ENCODE measurements at places on chromosomes 5 and 9.

- DNase-seq, result peak; percentile 20
Observed at GRCh38 chr5:77972469-77973252, 196.5 kb upstream of the TBCA start.

GRCh38 chr5:35598707-35599370 lies 18.8 kb upstream of the SPEF2 start:
- no peak for DNase-seq

DNA sequence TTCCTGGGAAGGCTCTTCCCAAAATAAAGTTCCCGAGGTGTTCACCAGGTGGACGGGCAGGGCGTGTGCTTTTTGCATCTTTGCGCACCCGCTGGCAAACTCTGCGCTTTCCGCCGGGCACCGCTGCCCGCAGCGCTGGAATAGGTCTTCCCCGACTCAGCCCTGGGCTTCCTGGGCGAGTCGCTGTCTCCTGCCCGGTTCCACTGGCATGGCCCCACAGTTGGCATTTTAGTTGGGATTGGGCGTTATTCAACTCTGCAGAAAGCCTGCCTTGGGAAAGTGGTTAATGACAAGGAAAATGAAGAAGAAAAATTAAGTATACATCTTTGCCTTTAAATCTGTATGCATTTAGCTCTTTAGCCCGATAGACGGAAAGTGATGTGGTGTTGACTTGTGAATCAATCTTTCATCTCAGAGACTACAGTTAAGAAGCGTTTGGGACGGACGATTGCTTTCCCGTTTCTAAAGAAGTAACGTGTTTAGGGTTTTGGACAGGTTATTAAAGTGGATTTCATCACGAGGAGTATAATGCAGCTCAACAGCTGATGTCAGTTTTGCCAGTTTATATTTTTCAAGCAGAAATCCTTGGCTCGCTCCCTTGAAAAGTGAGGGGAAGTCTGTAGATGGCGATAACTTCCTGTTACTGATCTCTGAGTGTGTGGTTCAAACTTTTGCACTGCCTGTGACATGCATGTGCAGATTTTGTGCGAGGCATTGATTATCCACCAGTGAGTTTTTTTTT lies 946 bp downstream of the ADCY2 start:
- DNase-seq, result no peak

DNA sequence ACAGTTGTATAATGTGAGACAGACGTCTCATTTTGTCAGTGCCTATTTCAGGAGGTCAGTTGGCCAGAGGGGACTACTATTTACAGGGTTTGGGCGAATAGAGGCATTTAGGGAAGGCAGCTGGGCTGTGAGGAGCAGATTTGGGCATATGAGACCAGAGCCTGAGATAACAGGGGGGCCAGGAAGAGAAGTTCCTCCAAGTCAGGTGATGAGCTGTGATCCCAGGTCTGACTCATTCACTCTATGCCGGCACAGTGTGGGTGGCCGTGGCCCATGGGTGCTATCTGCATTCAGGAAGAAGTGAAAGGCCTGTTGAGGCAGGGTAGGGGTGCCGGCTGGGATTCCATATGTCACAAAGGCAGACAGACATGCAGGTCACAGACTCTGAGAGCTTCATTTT lies 142.8 kb downstream of the PDZD2 start:
- DNase-seq, result no peak

DNA sequence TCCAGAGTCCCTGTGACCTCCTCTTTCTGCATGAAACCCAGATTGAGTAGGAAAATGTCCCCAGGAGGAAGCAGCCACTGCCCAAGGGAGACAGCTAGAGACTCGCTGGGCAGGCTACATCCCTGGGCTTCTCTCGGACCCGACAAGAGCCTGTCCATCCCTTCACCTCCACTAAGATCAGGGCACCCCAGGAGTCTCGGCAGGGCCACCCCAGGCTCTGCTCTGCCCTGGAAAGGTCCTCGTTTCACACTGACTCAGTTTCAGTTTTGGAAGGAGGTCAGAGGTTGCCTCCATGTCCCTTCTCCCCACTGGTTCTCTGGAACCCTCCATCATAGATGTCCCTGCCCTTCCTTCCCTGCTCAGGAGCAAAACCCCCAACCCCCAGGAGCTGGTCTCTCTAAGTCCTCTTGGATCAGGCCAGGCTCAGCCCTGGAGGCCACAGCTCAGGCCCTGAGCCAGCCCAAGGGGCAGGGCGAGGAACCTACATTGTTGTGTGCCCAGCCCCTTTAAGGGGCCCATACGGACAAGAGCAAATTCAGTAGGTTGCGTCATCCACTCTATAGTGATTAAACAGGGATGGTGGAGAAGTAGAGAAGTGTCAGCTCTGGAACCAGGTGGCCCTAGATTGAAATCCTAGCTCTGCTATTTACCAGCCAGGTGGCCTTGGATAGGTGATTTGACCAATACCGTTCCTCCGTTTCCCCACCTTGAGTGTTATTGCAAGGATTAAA lies 37.4 kb downstream of the C9orf50 start:
- no peak for DNase-seq

- DNase-seq, result no peak
Observed at GRCh38 chr5:551406-551805, 27.2 kb upstream of the SLC9A3 start.

DNA sequence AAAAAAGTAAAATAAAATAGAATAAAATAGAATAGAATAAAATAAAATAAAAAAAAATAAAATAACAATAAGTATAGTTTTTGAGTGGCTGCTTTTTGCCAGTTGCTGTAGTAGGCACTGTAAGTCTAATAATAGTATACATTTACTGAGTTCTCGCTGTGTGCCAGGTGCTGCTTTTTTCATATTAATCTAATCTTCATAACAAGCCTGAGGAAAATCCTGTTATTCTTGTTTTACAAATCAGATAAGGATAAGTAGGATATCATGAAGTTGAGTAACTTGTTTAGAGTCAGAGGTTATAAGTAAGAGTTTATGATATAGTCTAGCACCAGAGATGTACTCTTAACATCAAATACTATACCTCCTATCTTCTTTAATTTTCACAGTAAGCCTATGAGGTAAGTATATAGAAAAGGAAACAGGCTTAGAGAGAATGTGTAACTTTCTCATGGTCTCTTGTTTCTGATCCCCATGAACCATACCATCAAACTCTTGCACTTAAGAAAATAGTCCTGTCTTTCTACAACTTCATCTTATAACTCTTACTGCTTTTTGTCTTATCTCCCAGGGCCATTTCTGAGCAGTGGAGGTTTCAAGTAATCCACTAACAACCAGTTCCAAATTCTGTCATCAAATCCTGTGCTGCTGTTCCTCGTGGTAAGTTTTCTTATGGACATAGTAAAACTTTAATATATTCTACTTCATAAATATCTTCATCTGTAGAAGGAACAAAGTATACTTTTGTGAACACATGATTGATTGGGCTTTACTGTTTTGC lies 18.7 kb downstream of the RMI1 start:
- DNase-seq, result no peak

DNA sequence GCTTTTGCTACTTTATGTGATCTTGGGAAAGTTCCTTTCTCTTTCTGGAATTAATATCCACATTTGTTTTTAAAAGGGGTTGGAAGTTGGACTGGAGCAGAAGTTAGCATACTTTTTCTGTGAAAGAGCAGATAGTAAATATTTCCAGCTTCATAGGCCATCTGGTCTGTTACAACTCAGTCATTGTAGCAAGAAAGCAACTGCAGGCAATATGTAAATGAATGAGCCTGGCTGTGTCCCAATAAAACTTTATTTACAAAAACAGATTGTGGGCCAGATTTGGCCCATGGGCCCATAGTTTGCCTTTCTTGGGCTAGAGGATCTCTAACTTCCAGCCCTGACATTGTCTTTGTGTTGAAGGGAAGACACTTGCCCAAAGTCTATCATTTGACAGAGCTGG lies 104.4 kb downstream of the ACTL7B start:
- peak; percentile 14 for DNase-seq

DNA sequence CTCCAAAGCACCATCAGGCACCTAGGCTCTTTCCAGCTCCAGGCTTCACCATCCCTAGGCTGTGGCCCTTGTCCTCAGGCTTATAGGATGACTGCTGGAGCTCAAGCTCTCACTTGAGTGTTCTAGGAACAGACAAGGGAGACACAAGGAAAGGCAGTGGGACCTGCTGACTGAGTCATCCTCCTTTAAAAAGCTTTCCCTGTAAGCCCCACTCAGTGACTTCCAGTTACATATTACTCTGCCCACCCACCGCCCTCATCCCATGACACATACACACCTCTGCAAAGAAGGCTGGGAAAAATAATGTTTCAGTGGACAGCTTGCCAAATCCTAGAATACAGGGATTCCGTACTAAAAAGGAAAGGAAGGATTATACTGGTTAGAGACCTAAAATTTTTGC lies 154.2 kb upstream of the ZNF366 start:
- peak; percentile 66 for DNase-seq

- peak; percentile 47 for DNase-seq
Observed at GRCh38 chr9:137294091-137294680, 7.9 kb downstream of the NRARP start.

GRCh38 chr5:150309101-150309885 lies 6.6 kb upstream of the ARSI start:
- no peak for DNase-seq

GRCh38 chr5:141051521-141051866 lies 320 bp downstream of the PCDHB1 start:
- DNase-seq, result no peak

DNA sequence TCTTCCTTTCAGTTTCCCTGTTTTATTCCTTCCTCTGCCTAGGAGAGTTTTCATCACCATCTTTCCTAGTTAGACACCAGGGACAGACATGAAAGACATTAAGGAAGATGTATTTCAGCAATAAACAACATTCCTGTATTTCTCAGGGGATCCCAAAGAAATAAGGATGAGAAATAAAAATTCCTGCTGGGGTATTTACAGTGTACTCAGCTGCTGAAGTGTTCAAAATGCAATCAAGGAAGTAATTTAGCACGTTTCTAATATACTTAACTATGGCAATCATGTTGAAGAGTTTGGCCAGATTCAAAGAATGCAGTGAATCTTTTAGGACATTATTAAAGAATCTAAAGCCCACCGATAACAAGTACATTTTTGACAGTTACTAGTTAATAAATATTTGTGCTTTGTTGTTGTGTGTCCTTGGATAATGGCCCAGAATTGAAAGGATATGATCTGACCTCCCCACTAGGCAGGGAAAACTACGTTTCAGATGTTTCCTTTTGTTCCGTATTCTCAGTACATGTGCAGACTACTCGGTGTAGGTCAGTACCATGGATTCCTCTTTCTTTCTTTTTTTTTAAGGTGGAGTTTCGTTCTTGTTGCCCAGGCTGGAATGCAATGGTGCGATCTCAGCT lies 46.8 kb downstream of the INIP start:
- no peak for DNase-seq

DNA sequence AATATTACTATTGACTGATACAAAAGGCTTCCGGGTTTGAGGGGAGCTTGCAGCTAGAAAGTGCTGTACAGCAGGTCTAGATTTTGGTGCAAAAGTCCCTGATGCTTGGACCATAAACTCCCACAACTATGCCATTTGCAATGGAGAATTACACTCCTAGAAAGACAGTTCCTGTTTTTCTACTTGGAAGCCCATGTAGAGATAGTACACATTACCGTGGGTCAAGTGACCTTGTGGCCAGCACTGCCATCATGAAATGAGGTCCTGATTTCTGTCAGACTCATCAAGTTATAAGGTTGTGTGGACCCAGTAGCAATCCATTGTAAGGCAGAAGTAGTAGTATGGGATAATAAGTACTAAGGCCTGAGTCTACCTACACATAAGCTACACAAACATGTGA lies 42.8 kb upstream of the TNFSF8 start:
- no peak for DNase-seq

GRCh38 chr5:170273968-170274710 lies 23.4 kb downstream of the LCP2 start:
- DNase-seq, result no peak

DNA sequence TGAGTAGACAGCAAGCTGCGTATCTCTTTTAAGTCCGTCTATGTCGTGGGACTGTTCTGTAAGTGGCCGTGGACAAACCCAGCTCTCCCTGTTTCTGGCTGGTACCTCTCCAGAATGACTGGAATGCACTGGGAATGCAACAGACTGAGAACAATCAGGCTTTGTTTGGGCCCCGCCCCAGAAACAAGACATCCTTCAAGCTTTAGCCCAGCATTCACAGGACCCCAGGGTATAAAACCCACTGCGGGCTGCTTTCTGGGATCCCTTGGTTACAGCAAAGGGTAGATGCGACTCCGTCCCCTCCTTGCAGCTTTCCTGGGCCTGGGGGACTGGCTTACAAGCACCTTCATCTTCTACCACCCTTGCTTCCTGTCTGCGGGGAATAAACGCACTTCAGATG lies 45.6 kb upstream of the SPTLC1 start:
- no peak for DNase-seq

- peak; percentile 81 for DNase-seq
Observed at GRCh38 chr5:73028991-73029595, 73.3 kb downstream of the FCHO2 start.

DNA sequence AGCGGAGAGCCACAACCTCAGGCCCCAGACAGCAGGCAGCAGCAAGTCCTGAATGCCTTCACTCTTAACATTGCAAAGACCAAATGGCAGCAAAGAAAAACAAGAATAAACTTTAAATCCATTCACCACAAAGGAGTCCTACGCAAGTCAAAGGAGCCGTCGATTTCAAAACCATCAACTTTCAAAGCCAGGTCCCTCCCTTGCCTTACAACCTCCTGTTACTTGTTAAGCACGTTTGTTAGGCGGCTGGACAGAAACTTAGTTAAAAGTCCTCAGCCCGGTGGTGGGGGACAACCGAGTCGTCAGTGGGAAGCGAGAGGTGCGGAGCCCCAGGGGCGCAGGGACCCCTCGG lies 938 bp downstream of the LPAR1 start:
- DNase-seq, result peak; percentile 40

- no peak for DNase-seq
Observed at GRCh38 chr5:165015126-165015525, 1509.7 kb downstream of the MAT2B start.

DNA sequence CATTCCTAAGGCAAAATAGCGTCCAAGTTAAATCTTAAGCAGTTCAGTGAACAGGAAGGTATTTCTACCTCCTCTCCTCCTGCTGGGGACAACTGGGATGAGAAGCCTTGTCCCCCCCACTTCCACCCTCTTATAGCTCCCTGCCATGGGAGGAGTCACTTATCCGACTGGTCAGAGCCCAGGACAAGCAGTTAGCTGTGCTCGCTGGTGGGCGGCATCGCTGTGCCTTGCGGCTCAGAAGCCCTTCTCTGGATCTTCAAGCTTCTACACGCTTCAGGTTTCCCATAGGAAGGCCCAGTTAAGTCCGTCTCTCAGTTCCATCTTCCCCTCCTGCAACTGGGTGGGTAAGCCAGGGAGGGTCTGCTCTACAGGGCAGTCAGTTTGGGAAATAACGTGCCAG lies 77.2 kb downstream of the PAX5 start:
- no peak for DNase-seq

DNA sequence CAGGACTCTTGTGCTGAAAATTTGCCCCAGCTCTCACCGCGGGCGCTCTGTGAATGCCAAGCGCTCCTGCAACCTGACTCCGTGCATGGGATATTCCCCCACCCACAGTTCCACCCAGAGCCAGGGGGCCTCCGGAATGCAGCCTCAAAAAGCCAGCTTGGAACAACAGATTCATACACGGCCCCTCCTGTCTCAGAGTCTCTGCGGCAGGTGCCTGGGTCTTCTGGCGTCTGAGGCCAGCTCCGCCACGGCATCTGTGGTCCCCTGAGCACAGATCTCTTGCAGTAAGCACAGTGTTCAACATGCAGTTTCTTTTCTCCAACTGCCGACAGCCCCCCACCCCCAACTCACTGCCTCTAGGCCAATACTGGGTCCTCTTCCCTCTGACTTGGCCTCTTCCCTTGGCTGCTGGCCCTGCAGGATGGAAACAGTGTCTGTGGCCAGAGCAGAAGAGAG lies 355.7 kb upstream of the IRX2 start:
- no peak for DNase-seq

- peak; percentile 52 for DNase-seq
Observed at GRCh38 chr5:125142458-125142857, 396.0 kb upstream of the ZNF608 start.

Data from fibroblast of skin of right biceps (primary cell).